CD8-positive, alpha-beta T cell (primary cell): ENCODE measurements at places on chromosomes 2 and 18.

DNA sequence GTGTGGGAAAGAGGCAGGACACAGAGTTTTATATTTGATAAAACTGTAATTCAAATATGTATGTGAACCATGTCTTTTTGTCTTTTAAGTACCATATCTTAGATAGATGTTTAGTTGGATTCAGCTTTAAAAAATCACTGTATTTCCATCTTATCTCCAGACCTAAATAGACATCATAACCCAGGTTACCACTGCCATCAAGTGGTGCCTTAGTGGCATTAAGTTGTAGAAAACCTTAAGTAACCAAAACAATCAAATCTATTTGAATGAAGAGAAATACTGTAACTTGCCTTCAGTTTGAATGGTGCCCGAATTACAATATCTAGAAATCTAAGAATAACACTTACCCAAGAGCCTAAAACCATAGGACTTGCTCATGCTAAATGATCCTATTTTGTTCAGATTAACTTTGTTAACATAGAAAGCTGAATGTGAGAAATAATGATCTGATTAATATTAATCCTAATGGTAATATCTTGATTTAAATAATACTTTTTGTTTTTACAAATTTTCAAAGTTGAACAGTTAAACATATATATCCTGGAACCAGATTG is 92.5 kb upstream of the MAP2 start:
- no peak for DNase-seq

DNA sequence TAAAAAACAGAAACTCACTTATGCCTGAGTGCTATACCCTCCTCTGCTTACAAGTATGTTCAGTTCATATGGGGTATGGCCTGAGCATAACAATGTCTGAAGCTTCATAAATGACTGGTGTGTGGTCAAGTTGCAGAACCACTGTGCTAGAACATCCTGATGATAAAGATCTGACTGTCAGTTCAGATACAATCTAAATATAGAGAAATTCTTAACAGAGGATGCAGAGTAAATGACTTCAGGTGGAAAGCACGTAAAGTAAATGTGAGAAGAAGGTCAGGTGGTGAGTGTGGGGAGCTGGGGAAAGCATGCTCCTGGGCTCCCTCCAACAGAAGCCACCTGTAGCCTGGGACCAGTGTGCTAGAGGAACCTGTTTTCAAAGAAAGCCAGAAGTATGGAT is 926.2 kb downstream of the TSN start:
- DNase-seq = no peak

DNA sequence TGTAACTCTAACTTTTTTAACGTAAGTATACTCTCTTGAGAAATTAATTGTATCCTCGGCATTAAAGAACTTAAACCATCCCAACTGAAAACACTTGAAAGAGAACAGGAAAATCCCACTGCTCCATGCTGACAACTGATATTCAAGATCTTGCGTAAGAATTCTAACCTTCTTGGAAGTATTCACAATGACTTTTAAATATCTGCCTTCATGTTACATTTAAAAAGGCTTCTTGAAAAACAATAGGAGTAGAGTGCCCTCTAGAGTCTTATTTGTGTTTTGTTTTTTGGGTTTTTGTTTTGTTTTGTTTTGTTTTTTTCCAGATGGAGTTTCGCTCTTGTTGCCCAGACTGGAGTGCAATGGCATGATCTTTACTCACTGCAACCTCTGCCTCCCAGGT is 65.4 kb upstream of the DNAJC10 start:
- no peak for DNase-seq

DNA sequence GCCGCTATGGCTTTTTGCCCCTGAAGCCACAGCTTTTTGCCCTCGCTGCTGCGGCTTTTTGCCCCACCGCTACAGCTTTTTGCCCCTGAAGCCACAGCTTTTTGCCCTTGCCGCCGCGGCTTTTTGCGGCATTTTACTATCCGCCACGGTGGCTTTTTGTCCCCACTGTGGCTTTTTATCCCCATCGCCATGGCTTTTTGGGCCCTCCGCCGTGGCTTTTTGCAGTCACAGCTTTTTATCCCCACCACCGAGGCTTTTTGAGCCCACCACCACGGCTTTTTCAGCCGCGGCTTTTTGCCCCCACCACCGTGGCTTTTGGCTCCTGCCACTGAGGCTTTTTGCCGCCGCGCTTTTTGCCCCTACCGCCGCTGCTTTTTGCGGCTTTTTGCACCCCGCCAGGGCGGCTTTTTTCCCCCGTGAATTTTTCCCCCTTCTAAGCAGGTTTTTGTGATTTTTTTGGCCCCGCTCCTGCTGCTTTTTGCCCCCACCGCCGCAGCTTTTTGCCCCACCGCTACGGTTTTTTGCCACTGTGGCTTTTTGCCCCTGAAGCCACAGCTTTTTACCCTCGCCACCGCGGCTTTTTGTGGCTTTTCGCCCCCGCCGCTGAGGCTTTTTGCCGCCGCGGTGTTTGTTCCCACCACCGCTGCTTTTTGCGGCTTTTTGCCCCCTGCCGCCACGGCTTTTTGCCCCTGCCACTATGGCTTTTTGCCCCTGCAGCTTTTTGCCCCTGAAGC is 2797.2 kb upstream of the TEKT4 start:
- DNase-seq = no peak

- DNase-seq = no peak
Observed at GRCh38 chr18:6056171-6056910, 161.0 kb upstream of the TMEM200C start.

- no peak for DNase-seq
Observed at GRCh38 chr2:135076556-135076955, 24.5 kb downstream of the RAB3GAP1 start.

GRCh38 chr2:201419057-201419635 is 32.1 kb downstream of the TRAK2 start:
- DNase-seq = no peak

- DNase-seq = no peak
Observed at GRCh38 chr2:3491716-3492474, 27.4 kb downstream of the ADI1 start.

DNA sequence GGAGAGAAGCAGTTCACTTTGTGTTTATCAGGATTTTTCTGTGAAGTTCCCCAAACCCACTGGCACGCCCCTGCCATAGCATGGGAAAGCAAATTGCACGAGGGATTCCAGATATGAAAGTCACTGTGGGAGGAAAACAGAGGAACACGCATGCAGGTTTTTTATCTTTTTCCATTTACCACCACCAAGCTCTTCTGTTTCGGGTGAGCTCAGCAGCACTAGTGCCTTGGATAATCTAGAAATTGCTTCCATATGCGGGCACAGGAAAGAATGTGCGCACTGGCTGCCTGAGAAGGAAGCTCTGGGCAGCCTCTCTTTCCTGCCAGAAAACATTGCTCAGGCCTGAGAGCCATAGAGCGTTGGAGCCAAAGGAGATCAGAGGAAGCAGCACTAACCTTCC is 65.9 kb upstream of the WIPF1 start:
- DNase-seq = no peak

GRCh38 chr2:57885742-57886141 is 160.9 kb upstream of the VRK2 start:
- no peak for DNase-seq

DNA sequence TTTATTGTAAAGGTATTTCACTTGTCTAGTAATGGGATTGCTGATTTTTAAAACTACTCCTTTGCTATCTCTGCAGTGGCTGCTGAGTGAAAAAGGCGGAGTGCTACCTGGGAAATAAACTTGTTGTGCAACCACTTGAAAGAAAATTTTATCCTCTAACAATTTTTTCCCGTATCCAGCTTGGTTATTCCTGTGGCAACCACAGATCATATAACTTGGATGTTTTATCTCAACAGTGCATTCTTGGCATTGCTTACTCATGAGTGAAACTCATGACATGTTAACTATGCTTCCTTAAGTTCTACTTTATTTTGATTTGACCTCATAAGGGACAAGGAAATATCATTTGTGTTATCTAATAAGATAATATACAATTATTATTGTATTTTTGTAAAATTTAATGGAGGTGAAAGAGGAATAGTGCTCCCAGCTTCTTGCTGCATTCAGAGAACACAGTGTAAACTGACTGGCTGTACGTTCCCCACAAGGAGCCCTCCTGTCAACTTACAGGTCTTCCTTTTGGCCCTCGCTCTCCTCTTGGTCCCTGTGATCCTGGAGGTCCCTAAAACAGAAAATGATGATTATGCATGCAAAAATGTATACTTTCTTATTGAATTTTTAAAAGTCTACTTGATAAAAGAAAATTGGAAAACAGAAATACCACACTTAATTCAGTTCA is 82.7 kb downstream of the COL5A2 start:
- DNase-seq = no peak

- no peak for DNase-seq
Observed at GRCh38 chr2:156505696-156506095, 69.5 kb downstream of the GPD2 start.

DNA sequence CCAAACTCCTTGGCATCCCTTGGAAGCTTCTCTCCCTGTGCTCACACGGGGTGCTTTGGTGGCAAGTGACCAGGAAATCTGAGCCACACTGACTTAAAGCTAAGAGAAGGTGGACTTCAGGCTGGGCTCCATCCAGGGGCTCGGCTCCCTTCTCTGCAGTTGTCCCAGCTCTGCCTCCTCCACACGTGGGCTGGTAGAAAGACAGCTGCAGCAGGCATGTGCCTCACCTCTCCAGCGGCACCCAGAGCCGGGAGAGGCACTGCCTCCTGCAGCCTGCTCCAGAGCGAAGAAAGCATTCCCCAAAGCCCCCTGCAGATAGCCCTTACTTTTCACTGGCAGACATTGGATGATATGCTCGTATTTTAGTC is 11.3 kb downstream of the KCNF1 start:
- no peak for DNase-seq

GRCh38 chr2:68662466-68662865 is 19.1 kb downstream of the PROKR1 start:
- no peak for DNase-seq

DNA sequence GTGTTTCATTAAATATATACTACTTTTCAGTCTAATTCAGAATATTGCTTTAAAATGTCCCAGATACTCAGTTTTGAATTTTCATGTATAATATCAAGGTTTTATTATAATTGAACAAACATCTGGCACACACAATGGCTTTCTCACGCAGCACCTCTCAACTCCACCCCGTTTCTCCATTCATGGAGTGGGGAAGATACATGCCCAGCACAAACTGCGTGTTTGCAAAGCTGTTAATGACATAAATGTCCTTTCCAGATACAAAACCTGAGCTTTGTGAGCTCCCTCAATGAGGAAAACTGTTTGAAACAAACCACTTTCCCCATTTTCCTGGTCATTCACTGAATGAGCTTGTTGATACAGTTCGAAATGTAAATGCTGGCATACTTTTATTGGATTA is 150.3 kb upstream of the RASGRP3 start:
- no peak for DNase-seq

DNA sequence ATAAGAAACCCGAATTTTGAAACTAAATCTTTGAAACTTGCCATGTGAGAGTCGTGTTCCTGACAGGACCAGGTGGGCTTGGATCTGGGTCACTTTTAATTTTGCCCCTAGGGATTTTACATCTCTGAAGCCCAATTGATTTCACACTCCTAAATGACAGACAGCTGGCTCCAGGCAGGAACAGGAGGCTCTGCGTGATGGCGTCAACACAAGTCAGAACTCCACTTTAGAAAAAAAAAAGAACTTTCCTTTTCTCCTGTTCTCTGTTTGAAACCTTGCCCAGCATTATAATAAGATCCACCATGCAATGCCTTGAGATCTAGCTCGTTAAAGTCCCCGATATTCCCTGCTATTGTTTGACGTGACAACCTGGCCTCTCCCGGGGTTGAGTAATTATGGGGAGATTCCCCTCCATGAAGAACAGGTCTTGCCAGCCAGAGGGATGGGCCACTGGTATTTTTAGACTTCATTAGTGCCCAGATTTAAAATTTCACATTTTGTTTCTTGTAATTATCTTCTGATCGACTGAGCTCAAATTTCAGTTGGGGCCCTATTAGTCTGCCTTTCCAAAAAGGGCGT is 260.3 kb downstream of the KLHL29 start:
- no peak for DNase-seq

DNA sequence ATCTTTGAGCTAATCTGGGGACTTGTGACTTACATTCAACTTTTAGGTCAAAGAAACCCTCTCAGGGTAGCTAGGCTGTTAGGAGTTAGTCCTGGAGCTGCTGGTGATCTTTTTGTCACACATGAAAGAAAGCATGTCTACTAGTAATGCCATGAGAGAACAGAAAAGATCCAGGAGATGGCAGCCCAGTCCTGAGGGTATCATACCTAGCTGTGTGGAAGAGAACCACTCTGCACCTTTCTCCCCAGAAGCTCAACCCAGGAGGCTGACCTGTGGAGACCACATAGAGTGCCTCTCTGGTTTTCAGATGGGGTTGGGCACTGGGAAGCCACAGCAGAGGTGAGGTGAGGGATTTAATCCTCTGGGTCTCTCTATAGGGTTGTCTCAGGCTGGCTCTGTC is 460.2 kb upstream of the UBE2E3 start:
- DNase-seq = no peak

DNA sequence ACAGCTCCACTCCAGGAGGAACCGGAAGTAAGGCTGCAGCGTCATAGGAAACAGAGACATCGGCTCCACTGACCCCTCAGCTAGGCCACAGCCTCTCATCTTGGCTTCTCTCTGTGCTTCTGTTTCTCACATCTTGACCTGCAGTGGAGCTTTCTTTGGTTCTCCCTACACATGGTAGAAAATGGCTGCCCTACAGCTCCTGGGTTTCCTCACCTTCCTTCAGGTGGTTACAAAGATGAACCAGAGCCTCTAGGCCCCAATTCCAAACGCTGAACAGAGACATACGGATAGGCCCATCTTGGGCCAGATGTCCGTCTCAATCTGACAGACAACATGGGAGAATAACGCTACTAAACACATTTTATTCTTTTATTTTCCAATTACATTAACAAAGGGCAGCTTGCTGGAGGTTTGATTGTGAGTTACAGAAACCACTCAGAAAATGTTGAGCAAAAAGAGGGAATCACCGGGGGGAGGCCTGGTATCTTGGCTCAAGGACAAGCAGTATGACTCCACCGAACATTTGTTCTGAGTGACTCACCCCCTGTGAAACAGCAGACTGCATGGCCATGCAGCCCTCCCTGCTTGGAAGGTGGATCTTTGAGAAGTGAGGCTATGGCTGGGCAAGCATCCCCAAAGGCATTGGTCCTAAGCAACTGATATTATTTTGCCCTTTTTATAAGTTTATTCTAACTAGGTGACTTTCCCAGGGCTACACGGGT is 303.5 kb downstream of the CDCA7 start:
- no peak for DNase-seq

DNA sequence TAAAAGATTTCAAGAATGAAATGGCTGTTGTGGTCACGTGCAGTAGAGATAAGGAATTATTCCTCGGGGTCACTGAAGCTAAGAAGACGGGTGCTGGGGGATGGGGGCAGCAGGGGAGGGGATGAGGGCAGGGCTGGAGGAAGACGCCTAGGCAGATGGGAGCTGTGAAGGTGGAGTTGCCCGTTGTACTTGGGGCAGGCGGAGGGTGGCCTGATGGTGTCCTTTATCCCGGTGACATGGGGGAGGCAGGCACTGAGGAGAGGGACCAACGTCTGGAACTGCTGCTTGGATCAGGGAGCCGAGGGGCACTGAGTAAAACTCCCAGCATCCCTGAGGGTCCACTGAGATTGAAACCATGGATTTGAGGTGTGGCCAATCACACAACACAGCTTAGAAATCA is 64.9 kb downstream of the ZCCHC2 start:
- no peak for DNase-seq
